ENCODE measurements at places on chromosomes 1 and 21.

- DNase-seq, result no peak
Observed at GRCh38 chr1:56410405-56410804, 169.0 kb downstream of the PLPP3 start.

GRCh38 chr1:182617014-182617429 is 12.8 kb upstream of the RGS16 start:
- DNase-seq, result no peak

DNA sequence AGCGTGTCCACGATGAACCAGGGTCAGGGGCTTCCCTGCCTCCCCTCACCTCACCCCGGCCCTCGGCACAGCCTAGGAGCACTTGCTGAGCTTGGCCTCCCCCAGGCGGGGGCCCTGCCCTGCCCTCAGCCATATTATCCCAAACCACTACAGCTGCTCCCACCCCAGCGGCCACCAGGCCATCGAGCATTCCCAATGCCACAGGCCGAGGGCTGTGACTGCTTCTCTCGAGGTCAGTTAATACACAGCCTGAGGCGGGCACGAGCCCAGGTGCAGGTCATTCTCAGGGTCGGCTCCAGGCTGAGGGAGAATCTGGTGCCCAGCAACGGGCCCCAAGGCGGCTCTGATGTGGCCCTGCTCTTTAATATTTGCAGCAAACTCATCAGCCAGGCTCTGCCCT is 8.4 kb upstream of the GPR153 start:
- DNase-seq, result no peak

DNA sequence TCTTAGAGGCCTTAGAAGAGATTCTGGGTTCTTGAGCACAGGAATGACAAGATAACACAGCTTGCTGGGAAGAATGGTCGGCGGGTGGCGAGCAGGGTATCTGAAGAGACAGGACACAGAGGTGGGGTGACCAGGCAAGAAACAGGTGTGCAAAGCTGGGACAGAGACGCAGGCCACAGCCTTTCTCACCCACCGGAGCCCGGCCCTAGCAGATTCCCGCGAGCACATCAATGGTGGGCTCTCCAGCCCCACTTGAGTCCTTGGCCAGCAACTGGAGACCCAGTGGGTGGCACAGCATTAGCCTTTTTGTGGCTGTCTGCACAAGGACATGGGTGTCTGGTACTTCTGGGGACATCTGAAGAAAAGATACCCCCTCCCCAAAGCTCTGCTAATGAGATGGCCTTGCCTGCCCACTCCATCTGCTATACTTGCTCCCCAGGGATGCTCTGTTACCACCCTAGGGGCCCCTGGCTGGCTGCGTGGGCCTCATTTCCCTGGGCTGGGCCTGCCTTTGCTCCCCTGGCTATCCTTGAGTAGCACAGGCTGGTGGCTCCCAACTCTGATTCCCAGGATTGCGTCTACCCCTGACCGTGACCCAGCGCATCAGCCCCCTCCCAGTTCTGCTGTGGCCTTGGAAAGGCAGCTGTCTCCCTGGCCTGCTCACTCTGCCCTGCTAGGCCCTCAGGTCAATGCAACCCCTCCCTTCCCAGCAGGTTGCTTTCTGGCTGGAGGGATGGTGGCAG is 127.2 kb upstream of the ADAR start:
- no peak for DNase-seq

- no peak for DNase-seq
Observed at GRCh38 chr1:65894738-65895605, 102.3 kb downstream of the PDE4B start.

GRCh38 chr1:228306275-228307217 is 98.7 kb downstream of the OBSCN start:
- DNase-seq, result no peak
